ENCODE measurements at places on chromosomes 7 and 10.
A peak's percentile ranks its signal among the peaks of the same experiment; 100 is the strongest.

GRCh38 chr10:74032900-74033655 is 35.2 kb downstream of the VCL start:
- no peak for DNase-seq

- DNase-seq = no peak
Measured at GRCh38 chr10:12556039-12556438, 206.7 kb downstream of the CAMK1D start.

- DNase-seq = peak; percentile 52
Measured at GRCh38 chr10:46094931-46095750, 49.1 kb upstream of the MSMB start.

GRCh38 chr10:33204031-33204430 is 130.4 kb downstream of the NRP1 start:
- DNase-seq = no peak

DNA sequence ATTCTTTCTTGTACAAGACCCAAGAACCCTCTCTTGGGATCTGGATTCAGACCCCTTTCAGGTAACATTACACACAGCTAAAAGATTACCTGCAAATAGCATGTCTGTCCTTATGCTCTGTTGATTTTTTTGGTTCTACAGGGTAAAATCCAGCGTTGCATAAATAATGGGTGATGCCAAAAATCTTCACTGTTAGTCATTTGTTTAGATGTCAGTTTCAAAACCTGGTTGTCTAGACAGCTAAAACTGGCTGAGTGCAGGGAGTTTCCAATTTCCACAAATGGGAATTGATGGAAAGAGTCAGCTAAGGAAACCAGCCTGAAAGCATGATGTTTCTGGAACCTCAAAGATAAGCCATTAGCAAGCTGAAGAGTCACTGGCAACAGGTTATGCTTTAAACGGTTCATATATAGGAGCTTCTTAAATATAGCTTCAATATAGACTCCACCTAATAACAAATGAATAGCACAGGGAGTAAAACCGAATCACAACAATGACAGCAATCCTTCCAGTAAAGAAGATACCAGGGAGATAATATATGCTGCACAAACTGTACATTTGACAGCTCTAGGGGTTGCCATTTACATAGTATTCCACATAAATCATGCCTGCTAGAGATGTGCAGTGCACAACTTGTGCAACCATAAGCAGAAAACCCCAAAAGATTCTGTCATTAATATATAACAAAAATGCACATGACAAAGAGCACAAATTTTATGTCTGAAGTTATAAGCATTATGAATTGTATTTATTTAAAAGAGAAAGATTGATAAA is 20.4 kb downstream of the CCDC71L start:
- no peak for DNase-seq

DNA sequence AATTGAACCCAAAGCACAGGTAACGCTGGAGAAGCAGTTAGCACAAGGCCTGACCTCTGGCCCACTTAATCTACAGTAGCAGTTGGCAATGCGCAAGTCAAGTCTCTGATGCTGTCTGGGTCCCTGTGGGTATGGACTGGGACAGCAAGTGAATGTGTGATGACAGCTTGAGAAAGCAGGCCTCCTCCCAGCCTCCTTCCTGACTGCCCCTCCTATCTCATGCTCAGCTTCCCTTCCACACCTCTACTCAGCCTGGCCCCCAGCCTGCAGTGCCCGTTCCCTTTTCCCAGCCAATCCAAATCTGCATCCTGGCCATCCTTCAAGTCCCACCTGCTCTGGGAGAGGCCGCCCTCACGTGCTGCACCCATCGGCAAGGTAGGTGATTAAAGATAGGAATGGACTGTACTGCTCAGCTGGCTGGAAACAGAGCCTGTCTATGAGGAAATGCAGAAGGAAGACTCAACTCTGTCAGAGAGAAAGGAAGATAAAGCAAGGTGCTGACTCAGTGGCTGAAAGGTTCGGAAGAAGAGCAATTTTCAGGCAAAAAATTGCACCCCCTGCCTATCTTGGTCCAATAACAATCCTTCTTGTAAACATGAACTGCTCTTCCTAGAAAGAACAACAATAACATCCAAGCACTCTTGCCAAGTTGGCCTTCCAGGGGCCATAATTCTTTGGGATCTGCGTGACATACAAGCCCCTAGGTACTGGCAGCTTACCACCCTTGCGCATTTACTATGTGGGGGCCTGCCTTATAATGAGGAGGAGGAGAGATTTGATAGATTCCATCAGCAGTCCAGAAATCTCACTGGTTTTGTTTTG is 16.6 kb upstream of the FGFR2 start:
- DNase-seq = peak; percentile 44

GRCh38 chr7:21966271-21966670 is 20.6 kb upstream of the CDCA7L start:
- no peak for DNase-seq

DNA sequence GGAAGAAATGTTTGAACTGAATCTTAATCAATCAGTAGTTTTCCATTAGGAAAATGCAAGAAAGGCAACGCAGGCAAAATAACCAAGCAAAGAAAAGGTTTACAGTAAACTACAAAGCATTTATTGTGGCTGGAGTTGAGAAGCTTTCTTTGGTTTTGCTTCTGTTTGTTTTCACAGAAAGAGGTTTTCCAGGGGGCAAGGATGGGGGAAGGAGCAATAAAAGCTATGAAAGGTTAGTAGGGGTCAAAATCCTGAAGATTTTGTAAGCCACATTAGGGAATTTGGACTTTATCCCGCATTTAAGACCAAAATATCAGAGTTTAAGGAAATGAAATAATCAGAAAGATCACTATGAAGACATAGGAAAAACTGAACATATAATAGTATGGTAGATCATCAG is 51.1 kb downstream of the NT5C2 start:
- no peak for DNase-seq

DNA sequence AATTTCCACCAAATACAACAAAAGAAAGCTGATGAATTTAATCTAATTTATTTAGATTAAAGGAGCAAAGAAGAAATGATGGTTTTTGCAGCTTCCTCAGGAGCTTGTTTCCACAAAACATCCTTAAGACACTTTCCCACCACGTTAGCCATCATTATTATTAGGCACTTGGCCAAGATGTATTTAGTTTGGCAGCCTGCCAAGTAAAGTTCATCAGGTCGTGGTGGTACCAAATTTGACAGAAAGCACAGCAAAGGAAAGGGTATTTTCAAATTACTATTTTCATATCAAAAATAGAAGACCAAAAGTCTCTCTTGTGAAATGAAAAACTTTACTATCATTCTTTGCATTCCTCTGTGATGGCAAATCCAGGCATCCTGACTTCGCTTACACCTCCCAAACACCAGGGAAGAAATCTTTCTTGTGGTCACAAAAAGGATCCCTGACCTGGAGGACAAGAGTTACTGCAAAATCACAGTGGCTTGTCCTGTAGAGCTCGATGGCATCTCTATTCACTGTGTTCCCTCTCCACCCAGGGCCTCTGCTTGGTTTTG is 123.1 kb upstream of the INHBA start:
- no peak for DNase-seq

- DNase-seq = no peak
Measured at GRCh38 chr10:130711072-130711471, 574.9 kb downstream of the GLRX3 start.

DNA sequence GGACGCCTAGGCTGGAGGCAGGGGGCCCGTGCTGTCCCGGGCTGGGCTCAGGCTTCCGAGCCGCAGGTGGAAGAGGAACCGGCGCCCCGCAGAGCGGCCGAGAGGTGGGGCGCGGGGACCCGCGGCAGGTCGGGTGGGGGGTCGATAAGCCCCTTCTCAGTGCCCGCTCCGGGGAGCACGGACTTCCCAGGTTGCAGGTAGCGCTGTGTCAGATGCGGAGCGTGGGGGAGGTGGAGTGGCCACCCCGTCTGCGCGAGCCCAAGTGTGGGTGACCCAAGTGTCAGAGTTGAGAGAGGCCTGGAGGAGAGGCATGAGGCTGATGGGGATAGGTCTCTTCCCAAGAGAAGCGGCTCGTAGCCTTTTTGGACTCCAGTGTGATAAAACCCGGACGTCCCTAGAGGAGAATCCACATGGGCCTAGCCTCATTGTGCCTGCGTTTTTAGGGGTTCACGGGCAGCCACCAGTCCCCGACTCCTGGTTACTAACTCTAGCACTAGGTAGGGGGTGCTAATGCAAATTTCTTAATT is 580 bp downstream of the EEPD1 start:
- peak; percentile 80 for DNase-seq

GRCh38 chr10:8079126-8079525 is 24.6 kb downstream of the GATA3 start:
- no peak for DNase-seq

DNA sequence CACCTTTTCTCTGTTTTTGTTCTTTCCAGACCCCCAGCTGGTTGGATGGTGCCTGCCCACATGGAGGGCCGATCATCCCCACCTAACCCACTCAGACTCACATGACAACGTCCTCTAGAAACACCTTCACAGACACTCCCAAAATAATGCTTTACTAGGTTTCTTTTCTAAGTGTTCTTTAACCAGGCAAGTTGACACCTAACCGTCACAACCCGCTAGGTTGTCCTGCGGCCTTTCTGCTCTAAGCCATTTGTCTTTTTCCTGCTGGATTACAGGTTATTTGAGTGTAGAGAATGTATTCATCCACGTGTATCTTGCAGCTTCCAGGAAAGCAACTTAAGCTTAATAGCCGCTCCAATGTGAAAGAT is 54.8 kb downstream of the CHN2 start:
- no peak for DNase-seq

- DNase-seq = peak; percentile 73
Measured at GRCh38 chr7:6271694-6272440, 557 bp downstream of the CYTH3 start.

GRCh38 chr7:100803398-100804161 is 23.7 kb downstream of the EPHB4 start:
- DNase-seq = no peak

- no peak for DNase-seq
Measured at GRCh38 chr7:132537456-132538145, 38.7 kb downstream of the PLXNA4 start.

GRCh38 chr10:7084280-7085005 is 326.4 kb downstream of the SFMBT2 start:
- no peak for DNase-seq

DNA sequence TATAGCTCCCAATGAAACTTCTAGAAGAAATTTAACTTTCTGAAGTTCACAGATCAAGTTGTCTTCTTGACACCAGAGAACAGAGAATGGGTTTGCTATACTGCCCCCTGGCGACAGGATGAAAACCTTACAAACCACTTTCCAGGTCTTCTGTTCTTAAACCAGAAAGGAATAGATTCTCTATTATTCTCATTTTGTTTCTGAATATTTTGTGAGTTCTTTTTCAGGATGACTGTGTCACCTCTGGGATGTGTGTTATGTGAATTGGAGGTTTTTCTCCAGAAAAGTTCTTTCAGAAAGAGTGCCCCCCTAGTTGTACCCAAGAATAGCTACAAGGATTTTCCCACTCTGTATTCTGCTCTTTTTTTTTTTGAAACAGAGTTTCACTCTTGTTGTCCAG is 6.3 kb downstream of the IFT22 start:
- no peak for DNase-seq

GRCh38 chr10:97781618-97782331 is 10.0 kb upstream of the SFRP5 start:
- no peak for DNase-seq

DNA sequence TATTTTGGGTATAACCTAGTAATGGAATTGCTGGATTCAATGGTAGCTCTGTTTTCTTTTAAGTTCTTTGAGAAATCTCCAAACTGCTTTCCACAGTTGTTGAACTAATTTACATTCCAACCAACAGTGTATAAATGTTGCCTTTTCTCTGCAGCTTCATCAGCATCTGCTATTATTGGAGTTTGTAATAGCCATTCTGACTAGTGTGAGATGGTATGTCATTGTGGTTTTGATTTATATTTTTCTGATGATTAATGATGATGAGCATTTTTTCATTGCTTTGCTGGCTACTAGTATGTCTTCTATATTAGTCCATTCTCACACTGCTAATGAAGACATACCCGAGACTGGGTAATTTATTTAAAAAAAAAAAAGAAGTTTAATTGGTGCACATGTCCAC is 248.6 kb upstream of the MAGI2 start:
- DNase-seq = no peak

DNA sequence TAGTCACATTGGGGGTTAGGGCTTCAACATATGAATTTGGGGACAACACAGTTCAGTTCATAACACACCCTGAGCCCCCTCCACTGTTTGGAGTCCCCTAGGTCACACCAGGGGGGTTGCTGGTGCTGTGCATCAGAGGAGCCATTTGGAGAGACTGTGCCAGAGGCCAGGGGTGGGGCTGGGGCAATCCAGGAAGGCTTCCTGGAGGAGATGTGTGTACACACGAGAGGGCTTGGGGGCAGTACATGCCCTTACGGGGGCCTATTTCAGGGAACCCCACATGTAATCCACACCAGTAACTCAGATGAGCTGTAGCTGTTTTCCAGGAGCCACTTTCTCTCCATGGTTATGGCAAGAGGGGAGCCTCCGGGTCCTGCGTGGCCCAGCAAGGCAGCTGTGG is 151.7 kb downstream of the GRK5 start:
- no peak for DNase-seq

GRCh38 chr10:87661861-87662785 is 2.4 kb downstream of the PAPSS2 start:
- DNase-seq = no peak

DNA sequence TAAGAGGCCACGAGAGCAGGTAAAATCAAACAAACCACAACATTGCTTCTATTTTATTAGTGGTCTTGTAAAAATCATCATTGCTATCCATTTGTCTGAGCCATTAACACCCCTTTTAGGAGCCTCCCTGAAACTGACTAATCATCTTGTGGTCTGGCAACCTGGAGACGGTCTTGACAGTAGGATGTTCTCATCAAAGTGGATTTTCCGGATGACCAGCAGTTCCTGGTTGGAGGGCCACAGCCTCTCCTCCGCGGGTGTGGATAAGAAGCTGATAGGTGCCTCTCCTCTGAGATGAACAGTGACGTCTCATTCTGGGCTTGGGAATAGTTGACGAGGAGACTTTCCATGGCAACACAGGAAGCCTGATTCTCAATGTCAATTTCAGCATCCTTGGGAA is 490.7 kb downstream of the TYW1 start:
- no peak for DNase-seq
